ENCODE measurements at places on chromosomes 3 and 15.
A peak's percentile ranks its signal among the peaks of the same experiment; 100 is the strongest.

- DNase-seq: peak; percentile 95
Observed at GRCh38 chr3:112676659-112677234, 35.8 kb upstream of the CCDC80 start.

DNA sequence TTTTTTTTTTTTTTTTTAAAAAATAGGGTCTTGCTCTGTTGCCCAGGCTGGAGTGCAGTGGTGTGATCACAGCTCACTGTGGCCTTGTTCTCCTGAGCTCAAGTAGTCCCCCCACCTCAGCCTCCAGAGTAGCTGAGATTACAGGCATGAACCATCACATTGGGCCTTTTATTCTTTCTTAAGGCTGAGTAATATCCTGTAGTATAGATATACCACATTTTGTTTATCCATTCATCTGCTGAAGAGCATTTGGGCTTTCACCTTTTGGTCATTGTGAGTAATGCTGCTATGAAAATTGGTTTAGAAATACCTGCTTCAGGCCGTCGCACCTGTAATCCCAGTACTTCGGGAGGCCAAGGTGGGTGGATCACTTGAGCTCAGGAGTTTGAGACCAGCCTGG lies 42.6 kb downstream of the PAQR5 start:
- no peak for DNase-seq

GRCh38 chr15:70710714-70711113 lies 52.6 kb downstream of the UACA start:
- no peak for DNase-seq

DNA sequence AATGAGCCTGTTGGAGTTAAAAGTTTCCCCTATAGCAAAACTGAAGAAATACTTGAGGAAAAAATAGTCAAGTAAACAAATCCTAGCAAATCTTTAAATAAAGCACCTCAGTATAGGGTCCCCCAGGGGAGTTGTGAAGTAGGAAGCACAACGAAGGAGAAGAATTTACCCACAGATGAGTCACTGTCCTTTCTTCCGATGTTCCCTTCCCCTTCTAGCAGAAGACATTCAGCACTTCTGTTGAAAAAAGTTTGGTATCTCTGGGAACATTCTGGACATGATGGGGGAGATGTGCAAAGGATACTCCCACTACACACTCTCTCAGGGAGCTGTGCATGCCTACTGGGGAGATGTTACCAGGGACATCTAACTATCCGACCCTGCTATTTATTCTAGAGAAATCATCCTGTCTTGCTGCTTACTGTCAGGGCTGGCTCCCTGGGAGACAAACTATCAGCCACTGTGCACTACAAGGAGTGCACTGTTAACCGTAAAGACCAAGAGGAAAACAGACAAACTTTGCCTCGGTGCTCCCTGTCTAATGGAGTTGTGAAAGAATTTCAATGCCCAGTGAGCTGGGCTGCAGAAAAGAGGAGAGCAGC lies 93.8 kb downstream of the RFTN1 start:
- no peak for DNase-seq

DNA sequence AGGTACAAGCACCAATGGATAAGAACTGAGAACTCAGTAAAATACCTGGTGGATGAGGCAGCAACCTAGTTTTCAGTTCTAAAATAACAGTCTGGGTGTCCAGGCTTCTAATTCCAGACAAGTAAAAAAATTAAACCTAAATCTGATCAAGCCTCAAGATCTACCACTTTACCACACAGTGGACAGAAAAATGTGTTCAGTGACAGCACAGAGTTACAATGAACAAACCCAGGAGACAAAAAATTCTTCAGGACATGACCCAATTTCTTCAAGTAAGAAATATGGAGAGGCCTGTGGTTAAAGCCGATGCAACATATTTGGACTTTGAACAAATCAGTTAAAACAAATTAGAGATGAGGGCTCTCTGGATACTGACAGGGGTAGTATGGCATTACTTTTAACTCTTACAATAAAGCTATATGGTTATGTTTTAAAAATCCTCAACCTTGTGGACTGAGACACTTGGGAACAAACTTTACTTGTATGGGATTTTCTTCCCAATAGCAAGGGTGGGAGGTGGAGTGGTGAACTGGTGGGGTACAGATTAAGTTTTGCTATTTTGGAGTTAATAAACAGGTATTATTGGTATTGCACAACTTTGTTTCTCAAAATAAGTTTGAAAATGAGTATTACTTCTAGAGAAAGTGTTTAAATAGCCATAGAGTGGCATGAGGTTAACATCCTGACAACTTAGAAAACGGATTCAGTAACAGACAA lies 14.2 kb downstream of the CCNL1 start:
- DNase-seq: no peak

GRCh38 chr3:185677146-185677829 lies 91.2 kb downstream of the SENP2 start:
- DNase-seq: peak; percentile 80

DNA sequence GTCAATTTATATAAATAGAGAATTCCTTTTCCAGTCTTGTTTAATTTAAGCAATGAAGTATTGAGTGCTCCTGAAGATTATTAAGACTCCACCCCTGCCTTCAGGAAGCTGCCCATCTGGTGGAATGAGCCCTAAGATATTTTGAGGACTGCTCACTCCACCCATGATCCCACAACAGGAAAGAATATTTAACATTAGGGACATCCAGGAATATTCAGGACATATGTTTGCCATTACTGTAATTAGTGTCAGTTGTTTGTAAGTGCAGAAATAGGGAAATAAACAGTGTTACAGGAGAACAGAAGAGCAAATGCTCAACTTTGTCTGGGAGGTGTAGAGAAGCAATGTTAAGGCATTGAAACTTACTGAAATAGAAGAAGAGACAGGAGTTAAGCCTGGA lies 375.0 kb downstream of the ROBO2 start:
- DNase-seq: no peak

GRCh38 chr3:99953596-99953995 lies 135.9 kb downstream of the CMSS1 start:
- DNase-seq: no peak

DNA sequence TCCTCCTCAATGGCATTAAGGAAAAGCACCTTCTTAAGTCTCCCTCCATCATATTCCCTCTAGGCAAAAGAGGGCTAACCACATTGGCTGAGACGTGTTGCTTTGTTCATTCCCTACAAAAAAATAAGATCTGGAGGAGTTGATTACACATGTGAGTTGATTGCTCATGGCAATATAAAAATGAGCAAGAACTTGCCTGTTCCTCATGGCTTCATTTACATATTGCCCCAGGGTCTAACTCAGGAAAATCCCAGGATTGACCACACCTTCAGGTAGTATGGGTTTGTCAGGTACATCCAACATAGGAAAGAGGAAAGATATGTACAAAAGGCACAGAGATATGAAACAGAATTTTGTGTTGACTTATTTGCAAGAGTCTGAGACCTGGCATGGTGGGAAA lies 35.5 kb downstream of the NFKBIZ start:
- no peak for DNase-seq

DNA sequence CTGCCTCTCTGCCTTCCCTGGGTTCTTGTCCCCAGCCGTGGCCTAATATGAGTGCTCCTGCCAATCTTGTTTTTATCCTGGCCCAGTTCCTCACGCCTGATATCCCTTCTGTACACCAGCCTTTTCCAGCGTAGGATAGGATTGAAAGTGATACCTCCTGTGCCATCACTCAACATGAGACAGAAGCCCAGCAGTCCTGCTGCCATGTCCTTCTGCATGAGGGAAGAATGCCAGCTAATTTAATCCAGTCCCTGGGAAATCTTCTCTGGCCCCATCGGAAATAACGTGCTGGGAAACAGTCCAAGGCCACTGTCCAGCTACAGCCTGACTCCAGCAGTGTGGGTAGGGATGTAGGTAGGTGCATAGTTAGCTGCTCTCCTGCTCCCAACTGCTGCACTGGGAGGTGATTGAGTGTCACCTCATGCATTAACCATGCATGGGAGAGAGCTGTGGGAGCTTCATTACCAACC lies 92.0 kb upstream of the TPM1 start:
- no peak for DNase-seq

Measured in RKO (cell line).